ENCODE measurements at places on chromosomes 1 and 21.

DNA sequence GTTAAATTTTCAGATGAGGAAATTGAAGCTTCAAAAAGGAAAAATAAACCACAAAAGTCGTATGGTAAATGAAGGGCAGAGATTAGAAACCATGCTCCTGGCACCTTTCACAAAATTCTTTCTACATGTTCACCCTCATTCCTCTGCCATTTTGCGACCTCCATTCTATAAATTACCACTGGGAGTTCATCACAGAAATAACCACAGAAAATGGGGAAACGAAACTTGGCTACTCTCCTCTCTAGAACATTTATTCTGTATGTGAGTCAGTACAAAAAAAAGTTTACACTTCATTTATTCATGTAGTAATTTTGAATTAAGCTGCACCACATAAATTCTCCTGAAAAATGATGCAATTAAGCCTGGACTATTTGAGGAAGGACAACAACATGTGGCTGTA, 320.9 kb upstream of the C1orf87 start:
- DNase-seq, result no peak

DNA sequence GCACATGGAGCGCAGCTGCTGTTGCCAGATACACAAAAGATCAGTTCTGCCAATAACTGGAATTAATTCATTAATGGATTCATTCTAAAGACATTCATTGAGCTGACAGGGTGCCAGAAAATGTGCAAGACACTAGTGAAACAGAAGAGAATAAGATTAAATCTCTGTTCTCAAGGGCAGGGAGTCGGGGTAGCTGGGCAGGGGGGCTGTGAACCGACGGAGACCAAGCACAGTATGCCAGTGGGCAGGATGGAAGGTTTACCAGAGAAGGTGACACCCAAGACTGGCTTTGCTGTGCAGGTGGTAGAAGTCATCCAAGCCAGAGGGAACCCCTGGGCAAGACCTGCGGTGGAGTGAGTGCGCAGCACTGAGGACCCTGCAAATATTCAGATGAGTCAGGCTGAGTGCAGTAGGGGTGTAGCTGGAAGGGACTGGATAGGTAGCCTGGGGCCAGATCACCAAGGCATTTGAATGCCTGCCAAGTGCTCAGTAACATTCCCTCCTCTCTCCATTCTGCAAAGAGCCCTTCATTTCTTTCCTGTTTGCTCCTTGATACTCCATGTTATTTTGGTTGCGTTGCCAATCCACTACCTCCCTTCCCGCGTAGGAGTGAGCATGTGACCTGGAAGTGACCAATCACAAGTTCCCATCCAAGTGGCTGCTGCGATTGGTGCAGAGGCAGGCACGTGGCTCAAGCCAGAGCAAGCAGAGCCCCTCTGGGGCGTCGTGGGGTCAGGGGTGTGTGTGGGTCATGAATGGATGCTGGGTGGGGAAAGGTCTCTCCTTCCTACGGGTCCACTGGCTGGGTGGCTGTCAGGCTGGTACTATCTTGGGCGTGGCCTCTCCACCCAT, 413.1 kb downstream of the PTPRU start:
- no peak for DNase-seq

DNA sequence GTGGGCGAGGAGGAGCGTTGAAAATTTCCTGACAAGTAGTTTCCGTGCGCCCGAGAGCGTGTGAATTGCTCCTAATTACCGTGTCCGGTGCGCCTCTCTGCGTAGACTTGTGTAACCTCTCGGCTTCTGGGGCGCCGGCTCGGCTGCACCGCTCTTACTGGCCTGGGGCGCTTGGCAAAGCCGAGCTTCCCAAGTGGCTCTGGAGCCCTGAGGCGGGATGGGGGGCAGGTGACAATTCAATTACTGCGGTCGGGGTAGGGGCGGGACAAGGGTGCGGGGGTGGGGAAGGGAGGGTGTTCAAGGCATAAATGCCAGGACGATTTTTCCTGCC, 392 bp upstream of the DMRTA2 start:
- DNase-seq, result no peak

DNA sequence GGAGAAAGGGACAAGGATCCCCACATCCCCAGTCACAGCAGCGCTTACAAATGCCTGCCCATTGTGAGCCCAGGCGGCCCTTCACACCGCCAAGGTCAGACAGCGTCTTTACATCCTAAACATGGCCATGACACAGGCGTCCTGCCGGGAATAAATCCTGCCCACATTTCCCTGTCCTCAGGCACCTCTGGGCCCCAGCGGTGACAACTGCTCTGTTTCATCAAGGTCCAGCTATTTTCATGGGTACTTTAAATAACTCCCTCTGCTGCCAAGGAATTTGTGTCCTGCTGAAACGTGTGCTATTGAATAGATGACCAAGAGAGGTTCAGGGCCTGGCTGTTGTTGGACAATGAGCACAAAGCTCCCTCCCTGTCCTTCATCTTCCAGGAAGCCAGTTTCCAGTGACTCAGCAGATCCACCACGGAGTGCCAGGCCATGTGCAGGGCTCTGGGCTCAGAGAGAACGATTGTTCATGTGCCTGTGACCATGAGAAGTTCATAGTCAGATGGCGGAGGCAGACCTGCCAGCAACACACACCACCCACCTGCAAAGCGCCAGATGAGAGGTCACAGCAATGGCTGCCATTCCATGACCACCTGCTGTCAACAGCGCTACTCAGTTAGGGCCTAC, 195.8 kb downstream of the MATN1 start:
- DNase-seq, result no peak

- no peak for DNase-seq
These were observed 43.1 kb upstream of the ARHGEF10L start for GRCh38 chr1:17496419-17496818.
